SK-MEL-5 (cell line): ENCODE measurements at places on chromosomes 16 and 17. TPM values are rescaled to one million over a fixed set of nuclear protein-coding genes. Genes with fewer than 3 reads are reported as not detected.

GNG13 gene
- total RNA-seq: not detected in 2 replicates

RPL23 gene
- 2,873 and 3,047 TPM in 2 replicates for total RNA-seq

NLRP1 gene
- total RNA-seq: 4.5 and 5.3 TPM in 2 replicates

CSF3 gene
- total RNA-seq: not detected in 2 replicates

MXRA7 gene
- total RNA-seq: 197 and 199 TPM in 2 replicates

ADGRG3 gene
- not detected in 2 replicates for total RNA-seq

DNA sequence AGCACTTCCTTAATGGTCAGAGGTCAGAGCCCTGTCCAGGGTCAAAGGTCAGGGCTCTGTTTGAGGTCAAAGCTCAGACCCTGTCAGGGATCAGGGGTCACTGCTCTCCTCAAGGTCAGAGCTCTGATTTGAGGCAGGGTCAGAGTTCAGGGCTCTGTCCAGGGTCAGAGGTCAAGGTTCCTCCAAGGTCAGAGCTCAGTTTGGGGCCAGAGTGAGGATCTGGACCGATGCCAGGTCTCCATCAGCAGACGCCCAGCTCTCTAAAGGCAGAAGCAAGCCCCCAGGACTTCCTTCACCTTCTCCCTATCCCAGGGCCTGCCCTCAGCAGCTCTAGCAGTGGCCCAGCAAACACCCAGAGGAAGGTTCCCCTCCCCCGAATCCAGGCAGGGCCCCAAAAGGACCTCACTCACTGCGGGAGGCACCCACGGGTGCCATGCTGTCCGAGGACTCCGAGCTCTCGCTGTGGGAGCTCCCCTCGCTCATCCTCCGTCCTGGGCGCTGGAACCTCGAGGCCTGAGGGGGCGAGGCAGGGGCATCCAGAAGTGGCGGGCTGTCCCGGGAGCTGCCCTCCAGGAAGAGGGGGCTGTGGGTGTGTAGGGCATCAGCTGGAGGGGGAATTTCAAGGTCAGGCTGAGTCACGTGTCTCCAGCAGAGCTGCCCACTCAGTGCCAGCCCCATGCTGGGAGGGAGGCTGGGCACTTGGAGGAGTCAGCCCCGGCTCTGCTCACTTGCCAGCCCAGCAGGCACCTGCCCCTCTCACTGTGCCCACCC lies 26.7 kb downstream of the PIMREG start:
- DNase-seq: no peak

GRCh38 chr17:58324409-58325288 lies 3.9 kb downstream of the TSPOAP1 start:
- DNase-seq: no peak

- no peak for DNase-seq
Measured at GRCh38 chr17:58326609-58327362, 1.8 kb downstream of the TSPOAP1 start.

DNA sequence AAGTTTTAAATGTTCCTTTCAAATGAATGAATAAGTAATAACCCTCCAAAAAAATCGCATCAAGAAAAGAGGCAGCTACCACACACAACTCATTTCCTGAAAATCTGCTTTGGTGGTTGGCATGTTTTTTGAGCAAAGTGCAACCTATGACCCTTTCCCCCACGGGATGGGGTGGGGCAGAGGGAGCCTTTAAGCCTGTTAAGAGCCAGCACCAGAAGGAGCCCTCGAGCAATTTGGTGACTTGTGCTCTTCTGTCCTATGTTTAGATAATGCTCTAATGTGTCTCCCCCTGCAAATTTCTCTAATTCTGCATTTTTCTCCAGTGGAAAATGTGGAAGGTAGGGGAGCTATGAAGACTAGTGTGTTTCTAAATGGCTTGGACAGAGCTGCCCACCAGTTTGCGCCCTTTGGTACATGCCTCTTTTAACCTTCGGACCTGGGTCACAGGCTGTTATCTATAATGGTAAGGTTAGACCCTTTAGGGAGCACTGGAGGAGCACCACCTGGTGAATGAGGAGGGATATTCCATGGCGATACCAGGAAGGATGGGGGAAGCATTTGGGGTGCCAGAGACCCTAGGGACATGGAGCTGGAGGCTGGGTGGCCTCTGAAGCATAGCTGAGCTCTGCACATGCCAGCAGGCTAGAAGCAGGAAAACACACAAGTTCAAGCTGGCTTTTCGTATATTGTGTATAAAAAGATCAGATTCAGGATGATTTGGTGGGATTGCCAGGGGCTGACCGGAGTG lies 1.6 kb downstream of the PYCARD start:
- peak; percentile 47 for DNase-seq

- DNase-seq: no peak
Measured at GRCh38 chr17:50325906-50326305, 20.0 kb upstream of the XYLT2 start.

DNA sequence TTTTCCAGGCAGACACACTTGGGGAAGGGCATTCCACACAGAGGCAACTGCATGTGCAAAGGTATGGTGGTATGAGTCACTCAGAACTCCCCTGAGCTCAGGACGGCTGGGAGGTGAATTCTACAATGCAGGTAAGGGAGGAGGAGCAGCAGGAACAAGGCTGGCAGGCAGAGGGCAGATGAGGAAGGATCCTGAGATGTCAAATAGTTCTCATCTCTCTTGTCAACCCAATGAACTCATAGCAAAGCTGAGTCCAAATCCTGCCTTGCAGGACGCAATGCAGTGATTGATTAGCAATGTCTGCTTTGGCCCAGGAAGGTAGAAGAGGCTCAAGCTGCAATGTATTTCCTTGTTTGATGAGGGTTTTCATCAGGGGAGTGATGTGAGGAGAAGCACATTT lies 243.5 kb downstream of the XYLT1 start:
- DNase-seq: no peak

- DNase-seq: no peak
Measured at GRCh38 chr16:87333101-87333500, 15.9 kb upstream of the C16orf95 start.

- DNase-seq: peak; percentile 94
Measured at GRCh38 chr17:59165933-59166342, 10.4 kb downstream of the PRR11 start.

GRCh38 chr17:69724238-69724637 lies 309.7 kb downstream of the MAP2K6 start:
- DNase-seq: no peak

GRCh38 chr17:12830777-12831247 lies 41.5 kb downstream of the ARHGAP44 start:
- no peak for DNase-seq

- DNase-seq: no peak
Measured at GRCh38 chr17:30332057-30332542, 1.8 kb downstream of the TMIGD1 start.

DNA sequence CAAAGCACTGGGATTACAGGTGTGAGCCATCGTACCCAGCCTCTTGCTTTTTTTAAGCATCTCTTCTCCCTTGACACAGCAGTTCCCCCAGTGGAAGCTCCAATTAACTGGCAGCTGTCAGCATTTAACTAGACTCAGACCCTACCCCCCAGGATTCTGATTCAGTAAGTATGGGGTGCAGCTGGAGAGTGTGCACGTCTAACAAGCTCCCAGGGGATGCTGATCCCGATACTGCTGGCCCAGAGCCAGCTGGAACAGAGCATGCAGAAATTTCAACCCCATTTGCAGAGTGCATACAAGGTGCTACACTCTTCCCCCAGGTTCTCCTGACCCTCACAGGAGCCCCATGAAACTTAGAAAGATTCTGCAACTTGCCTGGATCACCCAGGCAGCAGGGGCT lies 27.7 kb upstream of the BCO1 start:
- DNase-seq: no peak

GRCh38 chr17:79626156-79626890 lies 15.5 kb upstream of the RBFOX3 start:
- no peak for DNase-seq
